Stimulated activated CD4-positive, alpha-beta T cell treated with anti-CD3 and anti-CD28 coated beads, Interleukin-1b, Interleukin-23, amount 100 ng/mL, for 1 hour (primary cell): ENCODE measurements at places on chromosomes 7 and 10.

- no peak for DNase-seq
Measured at GRCh38 chr7:115208710-115209560, 287.0 kb downstream of the MDFIC start.

DNA sequence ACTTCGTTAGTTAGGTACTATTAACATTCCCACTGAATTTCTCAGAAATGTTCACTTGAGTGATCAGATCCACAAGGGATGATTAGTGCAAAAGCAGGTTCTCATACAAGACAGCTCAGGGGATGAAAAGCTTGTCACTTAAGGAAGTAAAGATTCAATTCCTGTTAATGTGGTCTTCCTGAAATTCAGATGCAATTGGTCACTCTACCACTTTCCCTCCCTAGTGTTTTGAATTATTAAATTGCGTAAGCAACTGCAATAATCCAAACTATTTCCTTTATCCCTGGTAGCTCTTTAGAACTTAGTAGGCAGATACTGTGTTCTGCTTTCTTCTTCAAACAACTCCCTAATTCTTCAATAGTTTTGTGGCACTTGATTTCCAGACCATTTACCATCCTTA lies 121.4 kb downstream of the MAGI2 start:
- DNase-seq, result no peak

- DNase-seq, result no peak
Measured at GRCh38 chr7:134890246-134891240, 95.8 kb upstream of the AGBL3 start.

DNA sequence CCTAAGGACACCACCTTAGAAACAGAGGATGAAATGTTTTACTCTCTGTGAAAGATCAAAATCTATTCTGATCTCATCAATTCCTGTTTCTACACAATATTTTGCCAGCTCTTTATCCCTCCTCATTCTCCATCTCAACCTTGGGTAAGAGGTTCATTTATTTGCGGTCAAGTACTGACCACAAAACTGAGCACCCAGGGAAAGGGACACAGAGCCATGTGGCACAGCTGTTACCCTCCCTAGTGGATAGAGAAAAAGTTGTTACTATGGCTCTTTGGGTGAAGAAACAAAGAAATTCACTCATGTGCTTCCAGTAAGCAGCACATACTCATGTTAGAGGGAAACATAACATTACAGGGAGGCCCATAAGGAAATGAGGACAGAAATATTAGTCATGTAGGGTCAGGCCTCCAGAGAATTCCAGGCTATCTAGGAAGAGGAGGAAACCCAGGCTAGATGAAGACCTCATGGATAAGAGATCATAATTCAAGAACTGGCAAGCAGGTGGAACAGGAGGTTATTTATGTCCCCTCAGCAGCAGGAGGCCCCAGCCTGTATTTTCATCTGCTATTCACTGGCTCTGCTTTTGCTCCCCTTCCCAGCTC lies 114.5 kb downstream of the ATE1 start:
- no peak for DNase-seq

GRCh38 chr10:125217990-125218675 lies 57.8 kb upstream of the CTBP2 start:
- no peak for DNase-seq

DNA sequence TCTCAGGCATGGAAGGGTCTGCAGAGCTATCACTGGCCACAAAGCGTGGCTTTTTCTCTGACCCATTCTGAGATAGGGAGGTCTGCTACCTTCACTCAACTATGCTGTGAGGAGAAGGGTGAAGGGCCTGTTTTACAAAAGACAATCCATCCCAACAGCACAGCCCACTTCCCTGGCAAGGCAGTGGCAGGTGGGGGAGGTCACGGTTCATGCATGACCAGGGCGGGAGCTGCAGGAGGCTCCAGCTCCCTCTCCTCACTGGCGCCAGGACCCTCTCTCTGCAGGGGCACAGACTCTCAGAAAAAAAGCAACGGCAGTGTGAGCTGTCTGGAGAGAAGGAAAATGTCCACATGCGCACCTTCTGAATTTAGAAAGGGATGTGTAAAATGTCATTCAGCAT lies 28.5 kb downstream of the GRB10 start:
- DNase-seq, result no peak

DNA sequence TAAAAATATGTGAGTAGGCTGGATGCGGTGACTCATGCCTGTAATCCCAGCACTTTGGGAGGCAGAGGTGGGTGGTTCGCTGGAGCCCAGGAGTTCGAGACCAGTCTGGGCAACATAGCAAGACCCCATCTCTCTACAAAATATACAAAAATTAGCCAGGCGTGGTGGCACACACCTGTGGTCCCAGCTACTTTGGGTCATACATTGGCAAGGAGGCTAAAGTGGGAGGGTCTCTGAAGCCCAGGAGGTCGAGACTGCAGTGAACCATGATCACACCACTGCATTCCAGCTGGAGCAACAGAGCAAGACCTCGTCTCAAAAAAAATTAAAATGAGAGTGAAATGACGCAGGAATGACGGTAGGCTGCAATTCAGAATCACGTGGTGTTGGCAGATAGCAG lies 64.7 kb upstream of the SH2B2 start:
- no peak for DNase-seq

DNA sequence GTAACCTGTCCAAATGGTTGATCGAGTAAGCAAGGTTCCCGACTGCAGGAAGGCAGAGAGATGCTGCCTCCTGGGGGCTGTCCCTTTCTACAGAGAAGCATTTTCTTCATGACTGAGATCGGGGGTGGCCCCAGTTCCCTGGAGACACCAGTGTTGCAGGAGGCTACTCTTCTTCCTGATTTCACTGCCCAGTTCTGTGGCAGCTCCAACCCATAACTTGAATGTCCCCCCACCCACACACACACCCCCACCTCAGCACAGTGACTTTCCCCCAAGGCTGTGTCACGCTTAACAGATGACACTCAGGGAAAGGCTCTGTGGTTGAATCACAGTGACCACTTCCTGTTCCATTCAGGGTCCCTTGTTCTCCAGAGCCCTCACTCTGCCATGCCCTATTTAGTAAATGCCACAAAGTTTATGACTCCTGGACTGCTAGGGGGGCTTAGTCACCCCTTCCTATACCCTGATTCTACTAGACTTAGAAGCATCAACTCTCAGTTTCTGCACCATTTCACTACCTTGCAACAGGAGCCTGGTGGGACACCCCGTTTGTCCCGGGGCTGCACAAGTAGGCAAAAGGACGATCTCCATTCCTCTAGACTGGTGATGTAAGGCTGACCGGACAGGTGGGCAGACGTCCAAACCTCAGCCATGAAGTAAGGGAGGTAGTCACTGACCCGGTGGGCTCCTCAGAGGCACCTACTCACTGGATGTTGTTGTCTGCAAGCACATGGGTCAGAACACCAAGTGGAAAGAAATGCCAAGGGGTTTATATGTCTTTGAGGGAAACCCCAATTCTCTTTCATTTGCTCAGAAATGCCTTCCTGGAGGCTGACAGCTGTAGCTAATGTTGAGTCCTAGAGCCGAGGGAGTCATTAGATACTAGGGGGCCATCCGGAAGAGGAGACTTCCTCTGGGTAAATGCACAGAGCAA lies 31.3 kb upstream of the SMC3 start:
- DNase-seq, result no peak

DNA sequence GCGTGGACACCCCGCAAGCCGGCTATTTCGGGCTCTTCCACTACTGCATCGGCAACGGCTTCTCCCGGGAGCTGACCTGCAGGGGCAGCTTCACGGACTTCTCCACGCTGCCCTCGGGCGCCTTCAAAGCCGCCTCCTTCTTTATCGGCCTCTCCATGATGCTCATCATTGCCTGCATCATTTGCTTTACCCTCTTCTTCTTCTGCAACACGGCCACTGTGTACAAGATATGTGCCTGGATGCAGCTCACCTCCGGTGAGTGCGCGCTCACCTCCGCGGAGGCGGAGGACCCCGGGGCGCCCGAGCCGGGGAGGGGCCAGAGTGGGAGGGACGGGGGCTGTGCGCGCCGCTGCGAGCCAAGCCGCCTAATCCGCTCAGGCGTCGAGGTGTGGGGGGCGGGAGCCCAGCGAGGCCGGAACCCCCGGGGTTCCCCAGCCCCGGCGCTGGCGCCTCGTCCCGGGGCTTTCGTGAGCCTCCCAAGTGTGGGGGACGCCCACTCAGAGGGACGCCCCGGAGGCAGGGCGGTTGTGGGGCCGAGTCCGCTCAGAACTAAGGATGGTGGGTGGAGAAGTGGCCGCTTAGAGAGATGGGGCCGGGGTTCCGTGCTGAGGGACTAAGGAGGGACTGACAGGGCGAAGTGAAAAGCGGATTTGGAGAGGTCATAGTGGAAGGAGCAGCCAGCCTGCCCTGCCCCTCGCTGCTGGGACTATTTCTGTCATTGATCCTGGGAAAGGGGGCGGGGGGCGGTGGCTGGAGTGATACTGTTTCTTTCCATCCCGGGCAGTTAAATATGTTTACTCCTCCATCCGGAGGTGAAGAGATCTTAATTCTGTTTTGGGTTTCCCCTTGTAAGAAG lies 795 bp downstream of the LHFPL3 start:
- DNase-seq, result no peak
